ENCODE measurements at places on chromosomes 1 and 21.

- no peak for DNase-seq
These were observed 4.9 kb upstream of the S100A8 start for GRCh38 chr1:153395776-153396175.

DNA sequence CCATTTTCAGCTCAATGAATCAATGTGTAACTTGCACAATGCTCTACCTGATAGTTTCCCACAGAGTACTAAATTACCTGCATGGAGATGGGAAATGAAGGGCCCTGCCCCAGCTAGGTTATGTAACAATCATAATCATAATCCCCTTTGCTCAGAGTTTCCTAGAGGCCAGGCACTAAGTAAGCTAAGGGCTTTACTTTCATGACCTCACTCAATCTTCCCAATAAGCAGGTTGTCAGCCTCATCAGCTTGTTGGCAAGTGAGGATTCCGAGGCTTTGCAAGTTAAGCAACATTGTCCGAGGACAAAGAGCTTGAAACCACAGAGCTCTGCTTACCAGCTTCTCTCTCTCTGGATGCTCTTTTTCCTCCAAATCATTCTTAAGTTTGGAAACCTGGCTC, 64.1 kb upstream of the NTPCR start:
- no peak for DNase-seq

DNA sequence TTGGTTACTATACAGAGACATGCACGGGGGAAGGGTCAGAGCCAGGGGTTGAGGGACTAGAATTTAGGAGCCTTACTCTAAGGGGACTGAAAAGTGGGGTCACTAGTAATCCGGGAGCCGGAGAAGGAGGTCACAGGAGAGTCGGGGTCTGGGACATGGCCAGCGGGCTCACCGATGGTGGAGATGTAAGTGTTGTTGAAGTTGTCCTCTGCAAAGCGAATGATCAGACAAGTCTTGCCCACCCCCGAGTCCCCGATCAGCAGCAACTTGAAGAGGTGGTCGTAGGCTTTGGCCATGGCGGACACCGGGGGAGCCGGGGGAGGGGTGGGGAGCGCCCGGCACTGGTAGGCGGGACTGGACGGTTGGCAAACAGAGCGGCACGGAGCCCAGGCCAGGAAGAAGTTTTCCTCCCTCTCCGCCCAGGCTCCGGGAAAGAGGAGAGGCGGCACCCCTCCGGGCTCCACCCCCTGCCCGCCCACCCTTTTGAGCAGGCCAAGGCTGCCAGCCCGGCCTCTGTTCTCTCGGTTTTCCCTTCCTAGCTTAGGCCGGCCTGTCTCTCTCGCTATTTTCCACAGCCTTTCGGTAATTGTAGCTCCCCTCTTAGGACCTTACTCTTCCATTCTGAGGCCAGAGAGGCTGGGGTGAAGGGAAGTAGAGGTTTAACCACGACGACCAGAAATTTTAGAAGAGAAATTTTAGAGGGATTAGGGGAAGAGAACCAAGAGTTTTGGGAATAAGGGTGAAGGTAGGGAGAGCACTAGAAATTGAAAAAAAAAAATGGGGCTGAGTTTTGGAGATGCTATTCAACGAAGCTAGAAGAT, at the start of gene RAB13:
RAB13 (minus strand) TSS at position 399 of the 821 bp plus-strand sequence; CDS start at position 296, 103 bp downstream.
- no peak for DNase-seq

- no peak for DNase-seq
These were observed 35.9 kb upstream of the TMEM52 start for GRCh38 chr1:1954831-1955441.

- DNase-seq, result no peak
These were observed 881.4 kb upstream of the B3GALT2 start for GRCh38 chr1:194067772-194068171.

GRCh38 chr1:158552296-158552695, 1.9 kb downstream of the OR6Y1 start:
- no peak for DNase-seq

- no peak for DNase-seq
These were observed 177.6 kb upstream of the HMCN1 start for GRCh38 chr1:185556561-185556960.

GRCh38 chr1:63612971-63613370, 19.8 kb downstream of the PGM1 start:
- no peak for DNase-seq

DNA sequence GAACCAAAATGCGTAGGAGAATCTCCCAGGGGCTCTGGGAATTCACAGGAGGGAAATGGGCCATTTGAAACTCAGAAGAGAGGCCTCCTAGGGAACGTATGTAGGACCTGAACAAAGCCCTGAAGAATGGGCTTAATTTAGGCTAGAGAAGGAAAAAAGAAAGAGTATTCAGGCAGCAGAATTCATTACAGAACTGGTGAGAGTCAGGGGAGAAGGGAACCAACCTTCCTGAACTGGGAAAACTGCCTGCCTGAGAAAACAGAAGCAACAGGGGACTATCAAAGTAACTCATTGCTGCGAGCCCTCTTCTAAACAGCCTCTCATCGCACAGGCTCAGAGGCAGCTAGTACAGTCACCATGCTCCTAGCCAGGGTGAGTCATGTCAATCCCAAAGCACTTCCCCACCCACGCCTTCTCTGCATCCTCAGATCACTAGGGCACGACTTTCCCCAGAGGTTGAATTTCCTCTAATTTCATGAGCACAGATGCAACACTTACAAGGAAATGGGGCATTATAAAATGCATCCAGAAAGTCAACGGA, 98.1 kb downstream of the ADSS2 start:
- no peak for DNase-seq

- peak; percentile 61 for DNase-seq
These were observed 1.2 kb downstream of the MAN1A2 start for GRCh38 chr1:117368116-117369108.

- no peak for DNase-seq
These were observed 175.5 kb downstream of the CLIC6 start for GRCh38 chr21:34844013-34844923.

DNA sequence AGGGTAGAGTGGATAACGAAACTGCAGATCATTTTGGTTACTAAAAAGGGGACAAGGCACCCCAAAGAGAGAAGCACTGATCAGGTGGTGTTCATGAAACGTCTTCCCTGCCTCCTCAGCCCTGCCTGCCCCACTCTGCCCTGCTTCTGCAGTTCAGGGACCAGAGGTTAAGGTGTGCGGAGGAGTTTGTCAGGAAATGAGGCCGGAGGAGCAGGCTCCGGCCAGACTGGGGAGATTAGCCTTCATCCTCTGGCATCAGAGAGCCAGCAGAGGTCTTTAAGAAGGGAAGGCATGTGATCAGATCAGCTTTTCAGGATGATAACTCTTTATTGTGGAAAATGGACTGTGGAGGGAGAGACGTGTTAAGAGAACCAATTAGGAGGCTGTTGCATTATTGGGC, 291.9 kb upstream of the NR5A2 start:
- DNase-seq, result no peak

GRCh38 chr1:65581119-65581518, 160.7 kb downstream of the LEPR start:
- DNase-seq, result no peak

- no peak for DNase-seq
These were observed 12.3 kb downstream of the SLC35E2B start for GRCh38 chr1:1680031-1680911.

DNA sequence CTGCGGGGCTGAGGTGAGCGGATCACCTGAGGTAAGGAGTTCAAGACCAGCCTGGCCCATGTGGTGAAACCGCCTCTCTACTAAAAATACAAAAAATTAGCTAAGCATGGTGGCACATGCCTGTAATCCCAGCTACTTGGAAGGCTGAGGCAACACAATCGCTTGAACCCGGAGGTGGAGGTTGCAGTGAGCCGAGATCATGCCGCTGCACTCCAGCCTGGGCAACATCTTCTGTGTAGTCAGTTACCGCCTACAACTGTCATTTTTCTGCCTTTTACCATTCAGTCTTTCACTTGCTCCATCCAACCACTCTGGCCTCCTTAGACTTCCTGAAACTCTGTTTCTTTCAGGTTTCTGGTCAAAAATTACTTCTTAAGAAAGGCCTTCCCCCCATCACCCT, 2.2 kb downstream of the MYCBP start:
- no peak for DNase-seq

GRCh38 chr1:158563853-158564252, 6.5 kb downstream of the OR6P1 start:
- DNase-seq, result no peak

DNA sequence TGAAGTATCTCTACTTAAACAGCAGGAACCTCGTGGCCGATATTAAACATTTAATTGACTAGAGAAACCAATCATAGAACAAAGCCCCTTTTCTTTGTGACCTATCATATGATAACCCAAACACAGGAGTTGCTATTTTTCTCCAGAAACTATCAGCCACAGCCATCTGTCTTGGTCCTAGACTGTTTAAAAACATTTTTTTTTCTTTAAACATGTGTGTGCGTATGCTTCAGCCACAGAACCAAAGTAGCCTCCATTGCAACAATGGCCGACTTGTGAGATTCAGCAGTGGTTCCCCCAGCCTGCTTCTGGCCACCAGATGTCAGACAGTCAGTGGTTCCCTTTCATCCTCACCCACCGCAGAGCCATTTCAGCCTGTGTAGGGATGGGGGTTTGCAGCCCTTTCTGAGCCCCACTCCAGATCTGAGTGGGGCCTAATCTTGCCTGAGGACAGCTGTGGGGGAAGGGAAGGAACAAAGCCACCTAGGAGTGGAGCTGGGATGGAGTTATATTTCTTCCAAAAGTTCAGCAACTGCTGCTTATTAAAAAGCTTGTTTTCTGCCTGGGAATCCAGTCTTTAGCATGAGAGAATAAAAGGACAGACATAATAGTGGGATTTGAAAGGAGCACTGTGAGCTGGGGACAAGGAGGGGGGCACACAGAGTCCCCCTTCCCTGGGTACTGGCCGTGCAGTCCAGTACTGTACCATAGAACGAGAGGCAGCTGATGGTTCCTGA, 11.7 kb upstream of the IGSF3 start:
- DNase-seq, result no peak

- no peak for DNase-seq
These were observed 65.2 kb upstream of the IFNLR1 start for GRCh38 chr1:24252185-24252780.

GRCh38 chr1:119742677-119743076, 26.0 kb downstream of the HMGCS2 start:
- DNase-seq, result no peak

- no peak for DNase-seq
These were observed 543 bp upstream of the EPHB2 start for GRCh38 chr1:22709891-22710700.

GRCh38 chr1:143698016-143698415, 273.8 kb downstream of the FAM72C start:
- DNase-seq, result no peak

DNA sequence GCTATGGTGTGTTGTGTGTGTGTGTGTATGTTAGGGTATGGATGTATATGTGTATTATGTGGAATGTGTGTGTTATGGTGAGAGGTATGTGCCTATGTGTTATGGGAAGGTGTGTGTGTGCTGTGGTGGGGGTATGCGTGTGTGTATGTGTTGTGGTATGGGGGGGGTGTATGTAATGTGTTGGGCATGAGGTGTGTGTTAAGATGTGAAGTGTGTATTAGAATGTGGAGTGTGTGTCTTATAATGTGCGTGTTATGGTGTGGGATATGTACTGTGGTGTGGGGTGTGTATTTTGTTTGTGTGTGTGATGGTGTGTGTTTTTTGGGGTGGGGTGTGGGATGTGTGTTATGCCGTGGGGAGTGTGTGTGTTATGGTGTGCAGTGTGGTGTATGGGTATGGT, 242.5 kb downstream of the RHOU start:
- no peak for DNase-seq

- no peak for DNase-seq
These were observed 12.4 kb downstream of the TNFRSF8 start for GRCh38 chr1:12075195-12076114.

DNA sequence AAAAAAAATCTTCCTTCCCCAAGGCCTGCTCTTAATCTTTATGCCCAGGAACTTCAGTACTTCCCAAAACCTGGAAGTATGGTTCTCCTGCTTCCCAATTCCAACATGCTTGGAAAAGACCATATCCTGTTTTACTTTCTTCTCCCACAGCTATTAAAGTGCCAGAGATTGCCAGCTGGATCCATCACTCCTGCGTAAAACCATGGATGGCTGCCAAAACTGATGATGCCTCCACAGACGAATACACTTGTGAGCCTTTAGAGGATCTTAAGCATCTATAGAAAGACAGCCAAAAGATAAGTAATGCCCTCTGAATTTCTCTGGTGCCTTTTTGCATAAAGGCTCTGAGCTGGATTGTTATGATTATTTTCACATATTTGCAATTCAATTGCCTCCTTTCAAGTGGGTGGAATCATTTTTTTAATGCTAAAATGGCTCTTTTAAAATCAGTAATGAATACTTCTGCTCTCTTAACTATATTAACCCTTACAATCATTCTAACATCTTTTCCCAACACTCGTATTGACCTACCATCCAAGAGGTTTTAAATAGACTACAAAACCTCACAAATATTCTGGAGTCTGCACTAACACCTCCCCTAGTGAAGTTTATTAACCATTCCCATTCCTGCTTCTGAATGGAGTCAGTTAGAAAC, 1807.8 kb downstream of the BRINP3 start:
- peak; percentile 48 for DNase-seq

DNA sequence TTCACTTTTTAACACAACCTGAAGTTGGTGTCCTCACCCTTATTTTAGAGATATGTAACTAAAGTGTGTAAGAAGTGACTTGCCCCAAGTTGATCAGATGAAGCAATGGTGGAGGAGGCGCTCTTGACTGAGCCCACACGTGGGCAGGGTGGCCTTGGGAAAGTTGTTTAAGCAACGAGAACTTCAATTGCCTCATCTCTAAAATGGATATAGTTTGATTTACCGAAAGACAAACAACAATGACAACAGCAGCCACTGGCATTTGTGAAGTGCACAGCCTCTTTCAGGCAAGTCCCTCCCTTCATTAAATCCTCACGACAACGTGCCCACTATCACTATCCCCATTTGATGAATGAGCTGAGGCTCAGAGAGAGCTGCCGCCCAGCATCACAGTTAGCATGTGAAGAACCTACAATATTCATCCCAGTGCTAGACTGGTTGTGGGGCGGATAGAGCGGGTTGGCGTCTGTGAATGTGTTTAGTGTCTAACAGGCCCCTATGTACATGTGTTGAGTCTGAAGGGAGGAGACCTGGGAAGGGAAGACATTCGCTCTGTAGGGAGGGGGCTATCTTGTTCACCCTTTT, 3.0 kb downstream of the IL22RA1 start:
- no peak for DNase-seq

DNA sequence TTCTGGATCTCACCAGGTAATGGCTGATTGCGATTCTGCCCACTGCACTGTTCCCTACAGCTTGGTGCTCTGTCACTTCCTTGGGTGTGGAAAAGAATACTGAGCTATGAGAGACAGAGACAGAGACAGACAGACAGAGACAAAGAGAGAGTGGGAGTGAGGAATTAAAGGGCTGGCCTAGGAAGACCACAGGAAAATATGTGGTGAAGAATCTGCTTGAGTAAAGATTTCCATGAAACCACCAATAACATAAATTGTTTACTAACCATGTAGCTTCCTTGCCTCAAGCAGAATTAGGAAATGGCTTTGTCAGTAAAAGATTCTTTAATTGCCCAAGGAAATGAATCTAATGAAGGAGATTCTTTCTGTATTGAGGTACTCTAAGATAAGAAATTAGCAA, 54.4 kb downstream of the MPZL1 start:
- DNase-seq, result no peak
